ENCODE measurements at places on chromosomes 12 and 14.

GRCh38 chr12:26798023-26798422 lies 35.0 kb downstream of the ITPR2 start:
- DNase-seq: peak; percentile 4

DNA sequence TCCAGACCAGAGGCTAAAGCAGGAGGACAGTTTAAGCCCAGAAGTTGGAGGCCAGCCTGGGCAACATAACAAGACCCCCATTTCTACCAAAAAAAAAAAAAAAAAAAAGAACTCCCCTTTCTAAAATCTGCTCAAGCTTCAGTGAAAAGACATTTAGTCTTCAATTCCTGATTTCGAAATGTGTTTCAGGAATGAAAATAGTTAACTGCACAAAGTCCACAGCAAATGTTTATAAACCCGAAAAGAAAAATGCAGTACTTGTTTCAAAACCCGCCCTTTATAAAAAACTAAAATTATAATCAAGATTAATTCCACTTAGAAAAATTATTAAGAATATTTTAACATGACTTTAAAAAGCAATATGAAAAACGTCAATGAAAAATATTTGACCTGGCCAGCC lies 12.1 kb downstream of the ATXN2 start:
- no peak for DNase-seq

DNA sequence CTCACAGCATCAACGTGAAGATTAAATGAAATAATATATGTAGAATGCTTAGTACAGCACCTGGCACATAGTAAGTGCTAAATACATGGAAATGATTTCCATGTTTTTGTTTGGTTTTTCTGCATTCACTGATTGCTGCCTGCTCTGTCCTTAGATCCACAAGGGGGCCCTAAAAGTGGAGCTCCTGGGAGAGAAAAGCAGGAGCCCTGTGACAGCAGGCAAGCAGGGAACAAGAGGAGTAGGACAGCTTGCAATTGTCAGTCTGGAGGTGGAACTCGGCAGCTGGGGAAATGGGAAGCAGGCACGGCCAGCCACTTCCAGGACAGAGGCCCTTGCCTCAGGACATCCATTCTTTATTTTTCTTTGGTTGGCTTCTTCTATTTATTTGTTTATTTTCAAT lies 292.9 kb downstream of the BMP4 start:
- DNase-seq: peak; percentile 5

GRCh38 chr12:32548691-32549281 lies 130.3 kb upstream of the DNM1L start:
- DNase-seq: no peak

GRCh38 chr14:33349871-33350270 lies 411.2 kb downstream of the NPAS3 start:
- no peak for DNase-seq

DNA sequence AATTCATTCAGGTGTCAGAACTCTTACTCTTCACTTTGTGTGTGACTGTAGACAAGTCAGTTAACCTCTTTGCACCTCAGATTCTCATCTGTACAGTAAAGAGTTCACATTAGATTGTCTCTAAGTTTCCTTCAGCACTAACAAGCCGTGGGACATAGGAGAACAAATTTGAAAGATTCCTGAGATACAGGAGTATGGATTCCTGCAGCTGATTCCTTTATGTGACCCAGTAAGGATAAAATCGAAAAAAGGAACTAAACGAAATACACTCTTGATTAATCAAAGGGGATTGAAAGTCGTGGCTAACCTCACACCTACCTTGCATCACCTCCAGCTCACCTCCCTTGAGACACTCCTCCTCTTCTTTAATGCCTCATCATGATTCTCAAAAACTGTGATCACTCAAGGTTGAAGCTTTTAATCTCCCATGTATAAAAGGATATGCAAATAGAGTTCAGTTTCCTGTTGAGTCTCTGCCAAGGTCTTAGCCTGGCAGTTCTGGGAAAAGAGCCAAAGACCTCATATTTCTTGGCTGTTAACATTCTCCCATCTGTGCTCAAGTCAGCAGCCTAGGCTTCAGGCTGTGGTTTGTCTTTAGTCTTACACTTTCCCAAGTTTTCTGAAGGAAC lies 156.6 kb downstream of the DAD1 start:
- peak; percentile 88 for DNase-seq

DNA sequence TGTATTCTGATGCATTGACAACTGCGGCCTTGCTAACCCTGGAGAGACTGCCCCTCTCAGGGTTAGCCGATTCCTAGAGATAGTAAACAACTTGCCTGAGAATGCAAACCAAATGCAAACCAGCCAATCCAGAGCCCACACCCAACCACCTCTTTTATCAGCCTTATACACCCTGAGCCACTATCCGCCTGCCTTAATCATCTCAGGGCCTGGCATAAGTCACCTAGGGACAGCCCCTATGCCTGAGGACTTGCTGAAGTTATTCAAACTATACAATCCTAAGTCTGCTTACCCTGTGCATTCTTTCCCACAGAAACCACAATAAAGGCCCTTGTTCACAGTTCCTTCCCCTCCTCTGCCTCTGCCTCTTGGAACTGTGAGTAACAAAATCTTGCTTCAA lies 177.2 kb downstream of the KCNA5 start:
- peak; percentile 65 for DNase-seq

DNA sequence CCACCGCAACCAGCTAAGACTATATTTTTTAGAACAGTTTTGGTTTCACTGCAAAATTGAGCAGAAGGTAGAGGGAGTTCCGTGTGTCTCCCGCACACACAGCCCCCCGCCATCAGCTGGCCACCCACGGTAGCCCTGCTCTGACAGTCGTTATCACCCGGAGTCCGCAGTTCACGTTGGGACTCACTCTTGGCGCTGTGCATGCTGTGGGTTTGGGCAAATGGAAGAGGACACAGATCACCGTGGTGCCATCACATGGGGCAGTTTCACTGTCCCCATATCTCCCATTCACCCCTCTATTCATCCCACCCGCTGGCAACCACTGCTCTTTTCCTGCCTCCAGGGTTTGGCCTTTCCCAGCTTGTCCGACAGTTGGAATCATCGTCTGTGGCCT lies 31.8 kb upstream of the ULK1 start:
- DNase-seq: no peak

GRCh38 chr12:127654383-127654985 lies 612.5 kb upstream of the TMEM132C start:
- DNase-seq: no peak

GRCh38 chr14:69662636-69663299 lies 51.4 kb downstream of the SUSD6 start:
- DNase-seq: no peak

- DNase-seq: no peak
Measured at GRCh38 chr14:23933742-23934128, 19.8 kb upstream of the DHRS4 start.

- peak; percentile 91 for DNase-seq
Measured at GRCh38 chr12:65631621-65632111, 192.6 kb upstream of the HMGA2 start.

DNA sequence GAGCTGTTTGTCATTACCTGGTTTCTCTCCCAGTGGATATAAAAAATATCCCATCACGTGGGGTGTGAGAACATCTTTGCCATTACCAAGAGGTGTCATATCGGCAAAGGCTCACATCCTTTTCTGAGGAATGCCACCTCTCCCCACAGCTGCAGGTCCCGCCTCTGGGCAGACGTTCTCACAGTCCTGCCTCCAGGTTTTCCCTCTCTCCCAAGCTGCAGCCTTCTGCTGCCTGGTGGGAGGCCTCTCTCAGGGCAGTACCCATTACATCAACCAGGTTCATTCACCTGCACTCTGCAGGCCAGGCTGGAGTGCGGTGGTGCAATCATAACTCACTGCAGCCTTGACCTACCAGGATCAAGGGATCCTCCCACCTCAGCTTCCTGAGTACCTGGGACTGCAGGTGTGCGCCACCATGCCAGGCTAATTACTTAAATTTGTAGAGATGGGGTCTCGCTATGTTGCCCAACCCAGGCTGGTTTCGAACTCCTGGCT lies 15.0 kb upstream of the TMEM119 start:
- peak; percentile 33 for DNase-seq

- no peak for DNase-seq
Measured at GRCh38 chr14:20440882-20441281, 4.9 kb upstream of the KLHL33 start.

GRCh38 chr12:31897781-31898503 lies 61.3 kb upstream of the RESF1 start:
- peak; percentile 60 for DNase-seq

- DNase-seq: no peak
Measured at GRCh38 chr12:27982951-27983350, 10.4 kb upstream of the PTHLH start.

- DNase-seq: no peak
Measured at GRCh38 chr12:77314378-77315052, 249.1 kb upstream of the E2F7 start.

DNA sequence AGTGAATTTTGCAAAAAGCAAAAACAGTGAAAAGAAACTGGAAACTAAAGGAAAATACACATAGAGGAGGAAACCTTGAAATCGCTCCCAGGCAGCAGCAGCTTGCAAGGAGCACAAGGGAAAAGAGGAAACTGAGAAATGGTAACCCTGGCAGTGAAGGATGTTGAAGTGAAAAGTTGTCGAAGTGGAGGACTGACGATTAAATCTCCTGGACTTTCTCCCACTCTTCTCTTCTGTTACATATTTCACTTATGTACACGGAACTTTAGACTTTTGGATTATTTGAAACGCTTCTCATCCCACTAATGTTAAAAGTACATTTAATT lies 388.8 kb upstream of the USP15 start:
- no peak for DNase-seq

GRCh38 chr14:102726191-102726949 lies 50.9 kb upstream of the TRAF3 start:
- DNase-seq: no peak

DNA sequence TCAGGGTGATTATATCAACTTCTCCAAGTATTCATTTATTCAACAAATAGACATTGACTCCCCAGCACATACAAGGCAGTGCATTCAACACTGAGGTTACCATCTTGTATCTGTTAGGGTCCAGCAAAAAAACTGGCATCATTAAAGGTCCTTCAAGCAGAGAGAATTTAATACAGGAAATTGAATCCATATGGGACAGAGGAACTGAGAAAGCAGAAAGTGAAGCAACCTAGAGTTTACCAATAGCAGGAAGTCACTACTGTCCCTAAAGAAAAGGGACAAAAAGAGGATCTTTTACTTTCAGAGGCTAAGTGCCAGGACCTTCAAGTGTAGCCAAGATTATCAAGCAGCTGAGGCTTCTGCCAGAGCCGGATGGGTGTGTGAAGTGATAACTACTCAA lies 237.8 kb upstream of the TBX3 start:
- DNase-seq: no peak
